Renal cortex interstitium (tissue), 15 donors: ENCODE measurements at places on chromosomes 2 and 18. TPM values are rescaled to one million over a fixed set of nuclear protein-coding genes. Genes with fewer than 3 reads are reported as not detected.

DNA sequence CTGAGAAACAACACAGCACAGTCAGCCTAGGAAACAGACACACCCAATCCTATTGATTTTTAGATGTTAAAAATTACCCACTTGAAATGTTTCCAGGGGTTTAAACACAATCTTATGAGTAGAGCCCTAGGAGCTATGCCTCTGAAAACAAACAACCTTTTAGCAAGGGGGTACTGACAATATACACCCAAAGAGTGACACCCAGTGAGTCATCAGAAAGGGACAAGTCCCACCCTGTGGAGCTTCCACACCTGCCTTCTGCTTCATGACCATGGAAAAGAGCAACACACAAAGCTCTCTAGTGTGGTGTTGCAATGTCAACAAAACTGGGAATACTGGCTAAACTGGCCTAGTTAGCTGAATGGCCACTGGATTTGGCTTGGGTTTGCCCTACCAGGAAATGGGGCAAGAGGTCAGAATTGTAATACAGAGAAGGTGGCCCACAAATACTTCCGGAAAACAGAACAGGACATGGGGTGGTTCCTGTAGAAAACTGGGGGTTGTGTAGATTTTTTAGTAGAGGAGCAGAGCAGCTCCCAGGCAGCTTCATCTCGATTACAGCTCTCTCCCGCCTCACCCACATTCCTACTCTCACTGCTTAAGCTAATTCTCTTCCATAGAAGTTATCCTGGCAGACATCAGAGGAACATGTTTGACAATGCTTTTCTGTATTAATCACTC is 98.2 kb downstream of the GAREM1 start:
- DNase-seq = no peak

- no peak for DNase-seq
Observed at GRCh38 chr2:165871025-165871424, 77.0 kb upstream of the GALNT3 start.

DNA sequence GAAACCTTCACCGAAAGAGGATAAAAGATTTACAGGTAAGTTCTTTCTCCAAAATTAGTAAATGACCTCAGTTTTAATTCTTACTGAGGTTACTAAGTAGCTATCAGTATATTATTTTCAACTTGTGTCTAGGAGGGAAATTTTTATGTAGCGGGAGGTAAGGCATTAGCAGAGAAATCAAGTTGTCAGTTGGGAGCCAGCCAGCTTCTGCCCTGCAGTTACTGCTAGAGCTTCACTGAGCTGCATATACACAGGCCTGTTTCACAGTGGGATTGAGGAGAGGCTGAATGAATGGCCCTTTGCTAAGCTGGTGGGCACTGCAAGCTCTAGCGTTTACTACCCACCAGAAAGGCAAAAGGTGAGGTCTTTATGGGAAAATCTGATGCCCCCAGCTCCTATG is 105.7 kb downstream of the ACAA2 start:
- DNase-seq = no peak

DNA sequence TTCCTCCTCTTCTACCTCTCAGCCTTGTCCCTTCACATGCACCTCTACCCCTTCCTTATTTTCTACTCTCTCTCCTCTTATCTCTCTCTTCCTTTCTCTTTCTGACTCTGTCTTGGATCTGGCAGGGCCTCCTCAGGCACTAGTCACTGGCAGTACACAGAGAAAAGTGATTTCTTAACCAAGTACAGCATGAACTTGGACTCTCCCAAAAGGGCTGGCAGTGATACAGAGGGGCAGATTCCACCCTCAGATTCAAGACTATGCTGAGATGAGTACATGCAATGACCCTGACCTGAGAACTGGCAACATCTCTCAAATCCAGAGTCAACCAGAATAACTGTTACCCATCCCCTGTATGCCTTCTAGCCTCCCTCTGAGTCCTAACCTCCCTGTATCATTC is 4.3 kb downstream of the AOX1 start:
- DNase-seq = no peak

DNA sequence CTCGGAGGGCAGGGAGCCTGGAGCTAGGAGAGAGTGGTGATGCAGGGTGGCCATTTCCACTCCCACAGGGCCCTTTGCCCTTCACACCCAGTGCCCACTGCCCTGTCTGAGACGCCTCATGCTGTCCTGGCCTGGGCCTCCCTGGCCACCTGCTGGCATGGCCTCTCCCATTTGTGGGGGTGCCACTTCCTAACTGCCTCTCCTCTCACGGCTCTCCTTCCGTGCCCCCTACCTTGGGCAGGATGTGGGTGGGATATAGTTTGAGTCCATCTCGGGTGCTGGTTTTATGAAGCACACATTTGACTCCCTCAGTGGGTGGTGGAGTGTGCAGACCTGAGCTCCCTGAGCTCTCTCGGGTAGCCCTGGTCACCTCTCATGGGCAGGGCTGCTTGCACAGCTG is 46.0 kb downstream of the DGKD start:
- DNase-seq = no peak

DNA sequence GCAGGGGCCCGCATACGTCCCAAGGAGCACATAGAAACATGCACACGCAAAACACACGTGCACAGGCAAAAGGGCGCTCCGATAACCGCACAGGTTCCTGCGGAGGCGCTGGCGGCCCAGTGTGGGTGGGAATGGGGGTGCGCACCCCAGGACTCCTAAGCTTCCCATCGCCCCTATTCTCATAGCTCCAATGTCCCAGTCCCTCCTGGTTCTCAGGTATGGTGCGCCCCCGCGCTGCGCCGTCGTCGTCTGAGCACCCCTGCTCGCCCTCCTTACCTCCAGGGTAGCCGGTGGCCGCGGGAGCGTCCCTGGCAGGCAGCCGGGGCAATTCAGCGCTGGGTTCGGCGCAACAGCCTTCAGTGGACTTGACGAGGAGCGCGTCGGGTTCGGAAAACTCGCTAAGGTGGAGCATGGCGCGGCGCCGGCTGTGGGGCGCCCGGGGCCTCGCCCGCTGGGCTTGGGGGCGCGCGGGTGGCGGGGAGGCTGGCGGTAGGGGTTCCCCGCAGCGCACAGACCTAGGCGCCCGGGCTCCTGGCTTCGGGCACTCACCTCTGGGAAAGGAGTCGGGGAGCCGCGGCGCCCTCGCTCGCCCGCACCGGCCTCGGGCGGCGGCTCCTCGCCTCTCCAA is 328 bp downstream of the EGR4 start:
- no peak for DNase-seq

Gene GPC1
- polyA plus RNA-seq = 45.1 TPM
